ENCODE measurements at places on chromosomes 13 and 19.
A peak's percentile ranks its signal among the peaks of the same experiment; 100 is the strongest.

DNA sequence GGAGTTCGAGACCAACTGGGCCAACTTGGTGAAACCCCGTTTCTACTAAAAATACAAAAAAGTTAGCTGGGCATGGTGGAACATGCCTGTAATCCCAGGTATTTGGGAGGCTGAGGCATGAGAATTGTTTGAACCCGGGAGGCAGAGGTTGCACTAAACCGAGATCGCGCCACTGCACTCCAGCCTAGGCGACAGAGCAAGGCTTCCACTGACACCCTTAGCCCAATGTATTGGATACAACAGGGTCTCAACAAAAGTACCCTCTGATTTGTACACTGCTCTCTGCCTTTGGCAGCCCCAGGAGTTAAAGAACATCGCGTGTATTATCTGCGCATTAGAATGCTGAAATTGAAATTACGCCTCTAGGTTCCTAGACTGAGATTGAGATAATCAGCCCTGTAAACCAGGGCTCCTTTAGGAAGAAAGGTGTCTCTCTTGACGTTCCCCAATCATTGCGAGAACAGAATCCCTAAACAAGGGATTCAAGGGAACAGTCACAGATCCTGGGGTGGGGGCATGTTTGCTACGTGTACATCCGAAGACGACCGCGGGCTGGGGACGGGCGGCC is 21.9 kb downstream of the IPO5 start:
- peak overlapping the region; percentile 87 for H3K27ac ChIP-seq
- H3K36me3 ChIP-seq, result peaks cover 6% of the 10 kb centered on the region
- H3K4me3 ChIP-seq, result peak overlapping the region; percentile 87
- no peak for DNase-seq
- H3K4me1 ChIP-seq, result peaks cover 37% of the 10 kb centered on the region

DNA sequence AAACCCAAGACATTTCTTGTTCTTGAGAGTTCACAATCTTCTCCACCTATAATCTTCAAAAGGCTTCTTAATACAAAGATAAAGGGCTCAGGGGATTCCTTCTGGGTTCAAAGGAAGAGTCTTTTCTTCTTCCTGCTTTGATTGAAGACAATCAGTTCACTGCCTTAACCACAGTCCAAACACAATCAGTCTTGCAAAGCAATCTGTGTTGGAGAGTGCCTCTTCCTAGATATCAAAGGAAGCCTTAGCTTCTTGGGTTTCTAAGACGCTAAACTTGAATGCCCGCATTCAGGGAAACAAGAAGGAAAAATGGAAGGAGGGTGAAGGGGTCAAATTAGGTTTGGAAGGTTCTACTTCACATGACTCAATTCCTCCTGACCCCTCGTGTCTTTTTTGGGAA is 27.2 kb downstream of the RANBP3 start:
- H3K27ac ChIP-seq, result no peak overlapping the region
- H3K4me3 ChIP-seq, result no peak overlapping the region
- peaks cover 54% of the 10 kb centered on the region for H3K36me3 ChIP-seq
- H3K4me1 ChIP-seq, result peaks cover 32% of the 10 kb centered on the region

DNA sequence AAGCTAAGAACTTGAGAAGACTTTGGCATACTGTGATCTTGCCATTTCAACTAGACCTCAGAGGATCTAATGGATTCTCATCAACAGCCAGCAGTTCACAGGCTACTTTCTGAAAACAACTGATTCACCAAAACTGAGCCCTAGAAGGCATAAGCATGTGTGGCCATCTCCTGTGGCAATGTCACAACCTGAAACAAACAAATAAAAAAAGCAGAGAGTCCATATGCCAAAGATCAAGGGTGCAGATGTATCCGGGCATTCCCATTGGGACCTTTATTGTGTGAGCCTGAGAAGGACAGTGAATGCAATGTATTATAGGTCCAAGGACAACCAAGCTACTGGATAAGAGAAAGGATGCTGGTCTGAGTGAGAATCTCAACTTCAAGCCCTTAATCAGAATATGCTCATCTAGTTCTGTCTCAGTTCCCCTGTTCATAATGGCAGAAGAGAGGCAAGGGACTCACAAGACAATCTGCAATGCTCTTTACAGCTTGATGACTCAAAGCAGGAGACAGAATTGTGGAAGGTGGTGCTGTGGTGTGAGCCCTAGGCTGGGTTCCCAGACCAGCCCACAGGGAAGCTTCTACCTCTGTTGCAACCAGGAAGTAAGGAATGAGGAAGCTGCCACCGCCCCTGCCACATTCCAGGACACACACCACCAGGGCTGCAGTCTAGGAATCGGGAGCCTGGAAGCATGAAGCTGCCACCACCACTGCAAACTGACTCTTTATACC is 133.7 kb downstream of the RAP2A start:
- peaks cover 8% of the 10 kb centered on the region for H3K27me3 ChIP-seq
- H3K36me3 ChIP-seq, result no peaks in the 10 kb centered on the region
- no peak for DNase-seq

DNA sequence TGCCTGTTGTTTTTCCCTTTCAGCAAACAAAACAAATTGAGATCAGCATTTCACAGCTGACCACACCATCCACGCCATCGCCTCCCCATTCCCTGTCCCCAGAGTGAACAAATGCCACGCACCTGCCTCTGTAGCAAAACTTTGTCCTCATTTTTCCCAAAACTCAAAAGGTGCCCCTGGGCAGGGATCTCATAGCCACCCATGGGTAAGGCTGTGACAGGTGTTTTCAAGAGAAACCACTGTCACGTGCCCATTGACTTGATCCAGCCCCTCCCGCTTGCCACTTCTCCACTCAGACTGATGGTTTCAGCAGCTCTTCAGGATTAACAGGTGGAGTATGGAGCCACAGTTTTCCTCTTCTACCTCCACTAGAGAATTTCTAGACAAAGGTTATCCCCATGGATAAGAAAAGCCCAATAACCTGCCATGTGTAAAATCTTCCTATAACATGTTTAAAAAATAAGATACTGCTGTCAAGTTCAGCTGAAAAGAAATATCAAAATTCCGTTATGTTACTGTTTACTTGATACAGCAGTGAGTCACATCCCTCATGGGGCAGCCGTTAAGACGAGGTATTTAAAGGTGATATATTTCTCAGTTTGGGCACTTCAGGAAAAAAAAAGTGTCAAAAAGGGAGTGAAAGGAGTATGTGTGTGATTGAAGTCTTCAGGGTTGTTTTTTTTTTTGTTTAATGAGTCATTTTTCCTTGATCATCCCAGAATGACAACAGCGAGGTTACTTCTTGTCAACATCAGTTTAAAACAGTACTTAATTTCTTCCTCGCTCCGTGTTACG is 63.5 kb upstream of the GPR183 start:
- H3K27me3 ChIP-seq, result no peaks in the 10 kb centered on the region
- peaks cover 59% of the 10 kb centered on the region for H3K36me3 ChIP-seq
- 0 out of 2 replicates have a peak overlapping the region, but pooled peaks have one; percentile 6 for H3K27ac ChIP-seq

GRCh38 chr19:17765069-17765618 is 13.9 kb downstream of the FCHO1 start:
- H3K27ac ChIP-seq, result no peak overlapping the region
- peaks cover 72% of the 10 kb centered on the region for H3K36me3 ChIP-seq
- DNase-seq, result no peak
- no peaks in the 10 kb centered on the region for H3K27me3 ChIP-seq
- no peaks in the 10 kb centered on the region for H3K4me1 ChIP-seq

DNA sequence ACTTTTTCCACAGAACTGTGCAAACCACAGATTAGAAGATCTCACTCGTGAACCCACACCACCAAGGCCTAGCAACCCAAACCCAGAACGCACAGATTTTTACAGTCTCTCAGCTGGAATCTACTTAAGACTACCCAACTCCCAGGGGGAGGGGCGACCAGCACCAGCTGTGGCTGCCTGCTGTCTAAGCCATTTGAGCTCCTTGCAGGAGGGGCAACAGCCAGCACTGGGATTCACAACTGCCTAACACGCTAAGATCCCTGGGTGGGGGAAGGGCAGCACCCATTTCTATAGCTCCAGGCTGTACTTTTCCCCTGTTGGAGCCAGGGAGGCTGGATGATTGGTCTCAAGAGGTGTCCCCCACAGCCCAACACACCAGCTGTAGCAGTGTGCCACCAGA is 368.8 kb downstream of the SUCLA2 start:
- no peaks in the 10 kb centered on the region for H3K4me1 ChIP-seq
- no peaks in the 10 kb centered on the region for H3K36me3 ChIP-seq
- no peak overlapping the region for H3K27ac ChIP-seq

DNA sequence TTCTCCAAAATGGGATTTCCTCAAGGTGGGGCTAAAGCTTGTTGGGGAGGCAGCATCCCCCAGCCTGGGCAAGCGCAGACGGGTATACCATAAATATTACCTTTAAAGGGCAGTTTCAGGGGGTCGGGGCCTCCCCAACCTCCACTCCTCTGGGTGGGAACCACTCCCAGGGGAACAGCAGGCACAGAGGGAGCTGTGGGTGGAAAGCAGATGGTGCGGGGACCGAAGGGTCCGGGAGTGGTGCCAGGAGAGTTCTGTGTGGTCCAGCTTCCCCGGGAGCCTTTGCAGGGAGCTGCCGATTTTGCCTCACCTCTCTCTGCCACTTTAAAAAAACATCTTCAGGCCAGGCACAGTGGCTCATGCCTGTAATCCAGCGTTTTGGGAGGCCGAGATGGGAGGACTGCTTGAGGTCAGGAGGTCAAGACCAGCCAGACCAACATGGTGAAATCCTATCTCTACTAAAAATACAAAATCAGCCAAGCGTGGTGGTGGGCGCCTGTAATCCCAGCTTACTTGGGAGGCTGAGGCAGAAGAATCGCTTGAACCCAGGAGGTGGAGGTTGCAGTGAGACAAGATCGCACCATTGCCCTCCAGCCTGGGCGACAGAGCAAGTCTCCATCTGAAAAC is 5.5 kb downstream of the MAST3 start:
- DNase-seq, result no peak
- no peaks in the 10 kb centered on the region for H3K36me3 ChIP-seq
- no peak overlapping the region for H3K27ac ChIP-seq
- no peak overlapping the region for H3K4me3 ChIP-seq
- H3K4me1 ChIP-seq, result peaks cover 26% of the 10 kb centered on the region

DNA sequence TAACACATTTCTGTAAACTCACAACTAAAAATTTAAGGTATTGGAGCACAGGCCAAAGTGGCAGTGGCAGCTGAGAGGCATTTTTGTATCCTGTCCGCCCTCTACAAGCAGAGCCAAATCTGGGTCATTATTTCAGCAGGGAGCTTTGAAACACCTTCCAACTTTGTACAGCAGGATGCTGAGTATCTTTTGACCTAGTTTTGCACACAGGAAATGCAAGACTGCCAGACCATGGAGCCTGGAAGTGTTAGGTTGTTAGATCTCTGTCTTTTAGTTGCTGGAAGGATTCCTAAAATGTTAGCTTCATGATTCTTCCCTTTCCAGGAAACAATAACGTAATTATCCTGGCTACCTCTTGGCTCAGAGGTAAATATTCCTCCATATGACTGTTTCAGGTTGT is 148.6 kb upstream of the ATXN8OS start:
- no peaks in the 10 kb centered on the region for H3K36me3 ChIP-seq
- no peaks in the 10 kb centered on the region for H3K27me3 ChIP-seq
- H3K4me1 ChIP-seq, result no peaks in the 10 kb centered on the region
- no peak overlapping the region for H3K27ac ChIP-seq

GRCh38 chr13:109750221-109750775 is 36.1 kb downstream of the IRS2 start:
- no peaks in the 10 kb centered on the region for H3K36me3 ChIP-seq
- no peak overlapping the region for H3K4me3 ChIP-seq
- peaks cover 3% of the 10 kb centered on the region for H3K4me1 ChIP-seq

DNA sequence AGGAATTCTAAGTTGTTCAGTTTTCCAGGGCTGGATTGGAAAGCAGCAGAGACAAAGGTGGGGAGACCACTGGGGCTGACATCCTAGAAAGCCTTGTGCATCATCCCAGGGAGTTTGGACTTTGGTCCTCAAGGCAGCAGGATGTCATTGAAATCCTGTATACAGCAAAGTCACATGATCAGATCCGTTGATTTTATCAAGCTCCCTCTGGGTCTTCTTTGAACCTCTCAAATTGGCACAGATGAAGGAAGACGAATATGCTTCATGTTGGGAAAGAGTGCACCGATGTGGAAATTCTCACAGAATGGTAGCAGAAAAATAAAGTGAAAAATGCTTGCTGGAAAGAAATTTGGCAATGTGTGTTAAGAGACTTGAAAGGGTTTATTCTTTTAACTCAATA is 149.8 kb upstream of the TMTC4 start:
- H3K4me1 ChIP-seq, result no peaks in the 10 kb centered on the region
- H3K36me3 ChIP-seq, result no peaks in the 10 kb centered on the region
- DNase-seq, result no peak
- no peak overlapping the region for H3K4me3 ChIP-seq
- H3K27ac ChIP-seq, result no peak overlapping the region

GRCh38 chr19:44356383-44357111 is at the start of gene ZNF112:
ZNF112 (minus strand) TSS chr19:44356680; CDS start chr19:44340539, 16,141 bp downstream.
- no peak for DNase-seq
- H3K27me3 ChIP-seq, result no peaks in the 10 kb centered on the region
- no peak within 1 kb of the TSS for H3K4me3 ChIP-seq
- H3K4me1 ChIP-seq, result no peaks in the 10 kb centered on the region
- H3K27ac ChIP-seq, result no peak within 1 kb of the TSS

- no peak overlapping the region for H3K27ac ChIP-seq
- H3K4me3 ChIP-seq, result no peak overlapping the region
- H3K4me1 ChIP-seq, result peaks cover 16% of the 10 kb centered on the region
Observed at GRCh38 chr13:25764378-25764777, 287.4 kb downstream of the SHISA2 start.

- H3K36me3 ChIP-seq, result no peaks in the 10 kb centered on the region
- no peak for DNase-seq
- peaks cover 29% of the 10 kb centered on the region for H3K4me1 ChIP-seq
Observed at GRCh38 chr19:1491114-1491848, at the start of gene REEP6. REEP6 (plus strand) TSS chr19:1491181; CDS start chr19:1491270, 89 bp downstream.
